ENCODE measurements at places on chromosomes 4 and X. TPM values are rescaled to one million over a fixed set of nuclear protein-coding genes. Genes with fewer than 3 reads are reported as not detected.
A peak's percentile ranks its signal among the peaks of the same experiment; 100 is the strongest.

NUP62CL gene
- total RNA-seq = 8.5 TPM

FRAS1 gene
- 6.6 TPM for total RNA-seq

SULT1B1 gene
- total RNA-seq = 1.6 TPM

MAGEA6 gene
- total RNA-seq = not detected

FAM53A gene
- 4.6 TPM for total RNA-seq

HPSE gene
- 1.6 TPM for total RNA-seq

MAGEC2 gene
- total RNA-seq = not detected

TBC1D1 gene
- total RNA-seq = 63.9 TPM

DSPP gene
- total RNA-seq = not detected

- peaks cover 95% of the 10 kb centered on the region for H3K27me3 ChIP-seq
- H3K27ac ChIP-seq = no peak overlapping the region
- no peaks in the 10 kb centered on the region for H3K36me3 ChIP-seq
- H3K4me1 ChIP-seq = no peaks in the 10 kb centered on the region
- H3K4me3 ChIP-seq = peak overlapping the region; percentile 72
These were observed 139.1 kb upstream of the ZIC3 start for GRCh38 chrX:137426695-137427425.

DNA sequence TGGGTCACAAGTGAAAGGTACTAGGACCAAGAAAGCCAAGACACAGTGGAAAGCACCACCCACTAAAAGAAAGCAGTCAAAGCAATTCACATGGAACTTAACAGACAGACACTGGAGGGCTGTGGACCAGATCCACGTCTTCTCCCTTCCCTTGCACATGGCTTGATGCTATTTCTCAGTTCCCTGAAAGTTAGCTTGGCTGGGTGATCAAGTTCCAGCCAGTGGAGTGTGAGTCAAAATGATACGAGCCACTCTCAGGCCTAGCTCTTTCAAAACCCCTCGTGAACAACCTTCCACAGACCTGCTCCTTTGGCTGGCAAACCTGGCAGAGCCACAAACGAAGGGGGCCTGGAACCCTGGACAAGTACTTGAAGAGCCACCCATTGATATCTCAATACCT is 52.0 kb downstream of the RELL1 start:
- DNase-seq = no peak
- H3K27me3 ChIP-seq = no peaks in the 10 kb centered on the region
- H3K4me3 ChIP-seq = no peak overlapping the region
- no peaks in the 10 kb centered on the region for H3K36me3 ChIP-seq

GRCh38 chr4:153081006-153081580 is 123.2 kb upstream of the TRIM2 start:
- no peak for DNase-seq
- no peaks in the 10 kb centered on the region for H3K27me3 ChIP-seq
- no peaks in the 10 kb centered on the region for H3K4me1 ChIP-seq
- no peak overlapping the region for H3K27ac ChIP-seq
- no peaks in the 10 kb centered on the region for H3K36me3 ChIP-seq

- H3K27me3 ChIP-seq = no peaks in the 10 kb centered on the region
- no peak for DNase-seq
- H3K4me1 ChIP-seq = no peaks in the 10 kb centered on the region
- H3K4me3 ChIP-seq = no peak overlapping the region
- H3K36me3 ChIP-seq = peaks cover under 1% of the 10 kb centered on the region
These were observed 185.4 kb downstream of the INPP4B start for GRCh38 chr4:142660728-142661127.

GRCh38 chr4:10504570-10505179 is 47.4 kb upstream of the ZNF518B start:
- H3K27me3 ChIP-seq = no peaks in the 10 kb centered on the region
- H3K36me3 ChIP-seq = no peaks in the 10 kb centered on the region

DNA sequence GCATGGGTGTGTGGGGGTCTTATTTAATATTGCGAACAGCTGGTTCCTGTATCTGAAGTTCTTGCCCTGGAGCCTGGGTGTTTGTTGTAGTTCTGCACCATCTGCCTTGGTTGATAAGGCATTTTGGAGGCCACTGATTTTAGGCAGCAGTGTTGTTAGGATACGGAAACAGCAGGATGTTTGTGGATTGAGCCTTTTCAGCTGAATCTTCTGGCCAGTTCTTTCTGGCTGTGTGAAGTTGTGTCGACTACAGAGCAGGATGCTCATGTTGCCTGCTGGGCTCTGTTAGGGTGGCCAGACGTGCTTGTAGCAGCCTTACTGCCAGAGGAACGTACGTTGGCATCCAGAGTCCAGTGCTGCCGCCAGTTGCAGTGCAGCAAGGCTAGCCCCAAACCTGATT is 134.2 kb downstream of the PTTG2 start:
- DNase-seq = no peak
- no peak overlapping the region for H3K4me3 ChIP-seq
- no peaks in the 10 kb centered on the region for H3K4me1 ChIP-seq
- H3K27me3 ChIP-seq = no peaks in the 10 kb centered on the region

DNA sequence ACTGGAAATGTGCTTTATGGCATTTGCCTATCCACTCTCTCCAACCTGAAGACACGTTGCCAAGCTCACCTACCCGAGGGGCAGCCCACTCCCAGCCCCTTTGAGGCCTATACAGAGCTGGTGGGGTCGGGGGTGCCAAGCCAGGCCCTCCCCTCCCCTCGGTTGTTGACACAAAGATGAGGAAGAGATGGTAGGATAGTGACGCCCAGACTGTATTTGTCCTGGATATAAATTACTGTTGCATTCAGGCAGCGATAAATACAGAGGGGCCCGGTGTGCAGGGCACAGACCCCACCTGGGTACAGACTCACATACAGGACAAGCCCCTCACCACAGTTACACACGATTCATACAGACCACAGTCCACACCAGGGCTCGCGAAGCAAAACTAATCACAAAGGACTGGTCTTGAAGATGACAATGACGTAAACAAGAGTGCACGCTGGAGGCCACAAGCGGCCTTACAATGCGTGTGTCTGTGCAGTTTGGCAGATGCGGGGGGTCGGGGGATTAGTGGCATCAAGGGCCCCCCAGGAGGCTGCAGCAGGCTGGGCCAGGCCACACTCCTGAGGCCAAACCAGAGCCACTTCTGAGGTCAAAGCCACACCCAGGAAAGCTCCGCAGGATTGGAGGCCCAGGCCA is 14.6 kb downstream of the DGKQ start:
- no peak overlapping the region for H3K4me3 ChIP-seq
- H3K36me3 ChIP-seq = peaks cover 6% of the 10 kb centered on the region
- DNase-seq = no peak
- H3K27me3 ChIP-seq = no peaks in the 10 kb centered on the region
- no peaks in the 10 kb centered on the region for H3K4me1 ChIP-seq

DNA sequence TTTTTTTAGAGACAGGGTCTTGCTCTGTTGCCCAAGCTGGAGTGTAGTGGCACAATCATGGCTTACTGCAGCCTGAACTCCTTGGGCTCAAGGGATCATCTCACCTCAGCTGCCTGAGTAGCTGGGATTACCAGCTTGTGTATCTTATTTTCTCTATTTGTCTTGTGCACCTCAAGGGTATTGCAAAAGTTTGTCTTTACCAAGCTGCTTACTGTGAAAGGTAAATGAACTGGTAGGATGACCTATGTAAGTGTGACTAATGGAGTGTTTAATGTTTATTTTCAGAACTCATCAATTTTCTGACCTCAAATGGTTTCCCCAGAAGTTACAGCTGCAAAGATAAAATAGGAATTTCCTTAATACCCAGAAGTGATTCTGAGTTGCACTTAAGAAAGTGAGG is 5.3 kb upstream of the FGA start:
- H3K36me3 ChIP-seq = no peaks in the 10 kb centered on the region
- H3K27ac ChIP-seq = no peak overlapping the region
- DNase-seq = no peak
- H3K4me1 ChIP-seq = no peaks in the 10 kb centered on the region
- H3K4me3 ChIP-seq = no peak overlapping the region
- H3K27me3 ChIP-seq = no peaks in the 10 kb centered on the region

GRCh38 chr4:6493658-6494304 is 21.4 kb upstream of the PPP2R2C start:
- DNase-seq = peak; percentile 57
- no peak overlapping the region for H3K27ac ChIP-seq
- H3K27me3 ChIP-seq = no peaks in the 10 kb centered on the region

DNA sequence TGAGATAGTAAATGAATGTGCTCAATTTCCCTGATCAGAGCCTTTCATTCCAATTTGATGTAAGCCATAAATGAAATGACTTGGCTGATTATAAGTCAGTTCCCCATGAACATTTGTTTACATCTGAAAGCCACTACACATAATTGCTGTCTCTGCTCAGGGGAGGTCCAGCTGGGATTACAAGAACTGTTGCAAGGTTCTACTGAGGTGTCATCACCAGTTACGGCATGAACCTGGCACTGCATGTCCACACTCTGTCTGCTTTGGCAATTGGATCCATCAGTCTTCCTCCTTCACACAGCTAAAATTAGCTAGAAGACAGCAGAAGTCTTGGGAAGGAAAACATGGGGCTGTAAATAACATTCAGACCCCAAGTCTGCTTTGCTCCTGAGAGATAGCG is 12.8 kb upstream of the MBNL3 start:
- no peak overlapping the region for H3K27ac ChIP-seq
- H3K27me3 ChIP-seq = peaks cover 44% of the 10 kb centered on the region
- H3K4me3 ChIP-seq = no peak overlapping the region
- DNase-seq = no peak
- no peaks in the 10 kb centered on the region for H3K4me1 ChIP-seq
- H3K36me3 ChIP-seq = no peaks in the 10 kb centered on the region

DNA sequence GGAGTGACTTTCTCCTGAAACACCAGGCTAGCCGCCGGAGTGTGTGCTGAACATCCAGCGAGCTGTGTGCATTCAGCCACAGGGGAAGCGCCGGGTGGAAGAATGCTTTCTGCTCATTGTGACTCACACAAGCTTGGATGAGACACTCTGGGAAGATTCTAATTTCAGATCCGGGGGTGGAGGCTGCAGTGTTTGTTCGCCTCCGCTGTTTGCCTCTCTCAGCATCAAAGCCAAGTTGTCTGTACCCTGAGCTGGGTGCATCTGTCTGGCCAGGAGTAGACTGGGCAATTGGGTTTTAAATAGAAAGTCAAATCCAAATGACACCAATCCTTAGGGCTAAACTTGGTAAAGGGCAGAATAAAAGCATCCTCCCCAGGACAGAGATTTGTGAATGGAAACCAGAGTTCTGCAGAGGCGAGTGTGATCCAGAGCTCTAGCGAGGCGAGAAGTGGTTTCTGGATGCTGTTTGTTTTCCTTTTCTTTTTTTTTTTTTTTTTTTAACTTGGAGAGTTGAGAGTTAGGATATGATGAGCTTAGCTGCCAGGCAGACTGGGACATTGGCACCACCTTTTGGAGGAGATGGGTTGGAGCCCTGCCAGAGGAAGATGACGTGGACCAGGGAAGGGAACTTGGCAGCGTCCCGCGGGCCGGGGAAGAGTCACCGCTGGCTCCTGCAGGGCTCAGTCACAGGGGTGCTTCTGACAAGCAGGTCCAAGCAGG is 196.0 kb upstream of the PSAPL1 start:
- H3K36me3 ChIP-seq = no peaks in the 10 kb centered on the region
- H3K4me1 ChIP-seq = no peaks in the 10 kb centered on the region
- no peak for DNase-seq
- peak overlapping the region; percentile 11 for H3K4me3 ChIP-seq
- H3K27ac ChIP-seq = no peak overlapping the region
